ENCODE measurements at places on chromosomes 2 and 18.

DNA sequence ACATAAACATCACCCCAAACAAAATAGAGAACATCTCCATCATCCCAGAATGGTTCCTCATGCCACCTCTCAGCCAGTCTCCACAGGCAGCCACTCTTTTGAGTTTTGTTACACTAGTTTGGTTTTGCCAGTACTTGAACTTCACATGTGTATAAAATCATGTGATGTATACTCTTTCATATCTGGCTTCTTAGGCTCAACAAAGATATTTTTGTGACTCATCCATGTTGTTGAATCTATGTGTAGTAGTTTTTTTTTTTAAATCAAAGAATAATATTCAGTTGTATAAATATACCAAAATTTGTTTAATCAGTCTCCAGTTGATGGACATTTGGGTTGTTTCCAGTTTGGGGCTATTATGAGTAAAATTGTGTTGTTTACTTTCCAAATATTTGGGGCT, 75.9 kb downstream of the PMS1 start:
- no peak for DNase-seq

DNA sequence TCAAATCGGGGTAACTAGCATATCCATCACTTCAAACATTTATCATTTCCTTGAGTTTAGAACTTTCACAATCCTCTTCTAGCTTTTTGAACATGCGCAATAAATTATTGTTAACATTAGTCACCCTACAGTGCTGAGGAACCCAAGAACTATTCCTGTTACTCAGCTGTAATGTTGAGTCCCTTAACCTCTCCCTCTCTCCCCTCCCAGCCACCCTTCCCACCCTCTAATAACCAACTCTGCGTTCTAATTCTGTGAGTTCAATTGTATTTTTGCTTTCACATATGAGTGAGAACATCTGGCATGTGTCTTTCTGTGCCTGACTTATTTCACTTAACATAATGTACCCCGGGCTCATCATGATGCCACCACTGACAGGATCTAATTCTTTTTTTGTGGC, 78.6 kb upstream of the RANBP2 start:
- no peak for DNase-seq

- no peak for DNase-seq
These were observed 75.7 kb upstream of the OTOS start for GRCh38 chr2:240216167-240216566.

- no peak for DNase-seq
These were observed 24.8 kb upstream of the ACYP2 start for GRCh38 chr2:54090521-54091117.

GRCh38 chr2:215702116-215702902, 266.4 kb upstream of the FN1 start:
- DNase-seq: no peak

GRCh38 chr2:172086241-172087206, 1.2 kb downstream of the DLX1 start:
- DNase-seq: peak; percentile 56

DNA sequence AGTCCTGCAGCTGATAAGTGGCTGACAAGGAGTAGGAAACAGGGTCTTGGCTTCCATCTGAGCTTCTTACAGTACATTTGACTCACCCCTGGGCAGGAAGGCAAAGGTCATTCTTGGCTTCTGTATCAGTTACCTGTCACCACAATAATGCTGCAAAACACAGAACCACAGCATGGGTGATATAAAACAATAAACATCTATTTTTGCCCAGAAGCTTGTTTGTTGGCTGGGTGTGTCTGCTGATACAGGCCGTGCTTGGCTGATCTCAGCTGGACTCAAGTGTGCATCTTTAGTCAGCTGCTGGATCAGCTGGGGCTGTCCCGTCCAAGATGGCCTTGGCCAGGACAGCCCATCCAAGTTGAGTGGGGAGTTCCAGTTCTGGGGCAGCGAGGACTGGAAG, 34.7 kb downstream of the ONECUT2 start:
- DNase-seq: no peak

- no peak for DNase-seq
These were observed 135.4 kb downstream of the LAMA3 start for GRCh38 chr18:23824669-23825068.

- DNase-seq: no peak
These were observed 3.7 kb upstream of the TUBA4B start for GRCh38 chr2:219249203-219249980.

DNA sequence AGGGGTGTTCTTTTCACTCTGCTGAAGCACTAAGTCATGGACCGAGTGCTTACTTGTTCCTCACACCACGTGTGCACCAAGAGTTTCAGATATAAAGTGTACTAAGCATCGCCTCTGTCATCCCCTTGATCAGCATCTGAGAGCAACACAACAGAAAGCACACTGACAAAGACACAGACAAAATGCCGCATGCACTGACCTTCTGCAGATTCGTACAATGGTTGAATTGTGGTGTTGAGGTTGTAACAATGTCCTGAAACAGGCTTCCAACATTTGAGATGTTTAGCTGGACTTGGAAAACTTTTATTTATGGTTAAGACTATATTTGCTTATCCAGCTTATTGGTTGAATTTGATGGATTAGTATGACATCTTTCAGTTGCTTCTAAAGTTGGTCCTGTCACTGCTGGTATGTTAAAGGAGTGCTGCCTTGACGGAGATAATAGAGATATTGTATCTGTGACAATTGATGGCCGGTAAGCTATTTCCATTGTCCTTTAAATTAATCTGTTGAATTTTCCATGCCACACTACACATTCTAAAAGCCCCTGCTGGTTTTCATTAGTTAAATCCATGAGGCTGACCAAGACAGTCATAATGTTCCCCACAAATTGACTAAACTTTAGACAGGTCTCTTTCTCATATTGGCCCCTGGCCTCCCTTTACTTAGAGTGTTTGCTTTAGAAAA, 99.9 kb downstream of the CBLN2 start:
- no peak for DNase-seq

- DNase-seq: no peak
These were observed 192.6 kb upstream of the TCF4 start for GRCh38 chr18:55780586-55781071.

DNA sequence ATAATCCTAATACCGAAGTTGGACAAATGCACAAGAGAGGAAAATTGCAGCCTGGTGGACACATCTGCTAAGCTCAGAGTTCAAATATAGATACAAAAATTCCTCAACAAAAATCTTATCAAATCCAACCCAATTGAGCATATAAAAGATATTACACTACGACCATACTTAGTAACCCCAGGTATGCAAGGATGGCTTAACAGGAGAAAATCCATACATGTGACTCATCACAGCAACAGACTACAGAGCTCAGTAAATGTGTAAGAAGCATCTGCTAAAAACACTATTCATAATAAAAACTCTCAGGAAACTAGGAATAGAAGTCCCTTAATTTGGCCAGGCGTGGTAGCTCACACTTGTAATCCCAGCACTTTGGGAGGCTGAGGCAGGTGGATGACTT, 28.3 kb downstream of the HS6ST1 start:
- no peak for DNase-seq

DNA sequence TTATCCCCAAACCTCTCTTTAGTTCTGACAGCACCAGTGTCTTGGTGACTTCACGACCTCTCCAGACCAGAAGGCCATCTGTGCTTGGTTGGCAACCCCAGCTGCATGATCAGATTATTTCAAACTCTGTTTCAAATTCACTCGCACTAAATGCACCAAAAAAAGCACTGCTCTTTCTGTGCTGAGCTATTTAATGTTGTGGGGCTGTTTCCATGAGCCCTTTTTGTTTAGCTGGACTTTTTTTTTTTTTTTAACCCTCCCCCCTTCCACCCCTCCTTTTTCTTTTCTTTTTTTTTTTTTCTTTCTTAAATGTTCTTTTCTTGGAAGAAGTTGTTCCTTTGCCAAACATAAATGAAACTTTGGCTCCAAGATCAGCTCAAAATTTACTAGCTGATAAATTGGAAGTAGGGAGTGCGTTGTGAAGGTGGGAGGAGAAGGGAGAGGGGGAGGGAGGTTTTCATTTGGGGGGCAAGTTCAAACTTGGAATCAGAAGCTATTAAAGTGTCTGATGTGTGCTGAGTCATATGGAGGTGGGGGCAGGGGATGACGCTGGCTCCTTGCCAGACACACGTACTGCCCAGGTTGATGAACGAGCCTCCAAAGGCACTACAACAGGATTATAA, 543.0 kb upstream of the TNP1 start:
- DNase-seq: peak; percentile 27

GRCh38 chr2:237674731-237675276, 47.4 kb downstream of the LRRFIP1 start:
- peak; percentile 62 for DNase-seq

All from NCI-H748 treated with DMSO at 0.1 percent for 48 hours (cell line).